Natural killer cell treated with Interleukin-12 subunit alpha and Interleukin-12 subunit beta and Interleukin-15 and Interleukin-18, amount 100 ng/mL, for 72 hours (primary cell): ENCODE measurements at places on chromosomes 3 and 15. TPM values are rescaled to one million over a fixed set of nuclear protein-coding genes. Genes with fewer than 3 reads are reported as not detected.

- no peak for DNase-seq
These were observed 220.9 kb downstream of the SLC9A9 start for GRCh38 chr3:143627336-143627735.

GRCh38 chr3:129315223-129315997, 36.7 kb downstream of the HMCES start:
- no peak for DNase-seq

- no peak for DNase-seq
These were observed 39.4 kb upstream of the TBL1XR1 start for GRCh38 chr3:177236704-177237103.

- no peak for DNase-seq
These were observed 19.4 kb upstream of the NFKBIZ start for GRCh38 chr3:101829874-101830273.

GRCh38 chr3:13045241-13045903, 27.9 kb downstream of the IQSEC1 start:
- no peak for DNase-seq

GRCh38 chr3:94654096-94654495, 591.2 kb downstream of the NSUN3 start:
- no peak for DNase-seq

GRCh38 chr3:35946121-35946853, 307.0 kb downstream of the ARPP21 start:
- DNase-seq, result no peak

DNA sequence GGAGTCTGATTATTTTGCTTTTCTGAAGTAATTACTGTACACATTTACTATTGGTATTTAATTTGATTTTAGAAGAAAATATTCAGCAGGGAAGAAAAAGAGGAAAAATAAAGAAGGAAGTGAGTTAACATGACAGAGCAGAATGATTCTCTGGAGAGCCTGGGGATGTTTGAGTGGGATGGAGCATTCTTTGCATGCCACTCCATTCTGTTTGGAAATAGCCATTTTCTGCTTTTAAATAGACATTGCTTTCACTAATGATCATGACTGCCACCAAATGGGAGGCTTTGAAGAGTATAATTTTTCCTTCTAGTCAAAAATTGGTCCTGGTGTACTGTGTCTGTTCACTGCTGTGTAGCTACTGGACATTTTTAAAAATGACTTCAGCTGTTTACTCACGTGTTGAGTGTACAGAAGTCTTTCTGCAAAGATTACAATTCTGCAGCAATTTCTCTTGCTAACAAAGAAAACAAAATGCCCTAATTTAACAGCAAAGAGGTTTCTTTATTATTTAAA, 196.1 kb downstream of the RYR3 start:
- no peak for DNase-seq

GRCh38 chr15:93980261-93980911, 251.0 kb upstream of the MCTP2 start:
- DNase-seq, result no peak

DNA sequence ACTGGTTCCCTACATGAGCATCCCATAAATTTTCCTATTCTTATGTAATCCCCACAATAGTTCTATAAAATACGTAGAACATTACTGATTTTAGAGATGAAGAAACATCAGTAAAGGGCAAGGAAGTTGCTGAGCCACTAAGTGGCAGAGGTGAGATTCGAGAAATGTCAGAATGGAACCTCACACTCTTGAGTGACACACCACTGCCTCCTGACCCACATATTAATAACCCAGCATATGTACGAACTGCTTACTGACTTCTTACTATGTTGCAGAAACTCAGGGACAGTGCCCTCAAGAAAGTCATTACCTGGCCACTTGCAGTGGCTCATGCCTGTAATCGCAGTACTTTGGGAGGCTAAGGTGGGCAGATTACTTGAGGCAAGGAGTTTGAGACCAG, 1022.4 kb downstream of the FHIT start:
- DNase-seq, result no peak

- no peak for DNase-seq
These were observed 113.3 kb downstream of the PDCD6IP start for GRCh38 chr3:33911525-33912322.

DNA sequence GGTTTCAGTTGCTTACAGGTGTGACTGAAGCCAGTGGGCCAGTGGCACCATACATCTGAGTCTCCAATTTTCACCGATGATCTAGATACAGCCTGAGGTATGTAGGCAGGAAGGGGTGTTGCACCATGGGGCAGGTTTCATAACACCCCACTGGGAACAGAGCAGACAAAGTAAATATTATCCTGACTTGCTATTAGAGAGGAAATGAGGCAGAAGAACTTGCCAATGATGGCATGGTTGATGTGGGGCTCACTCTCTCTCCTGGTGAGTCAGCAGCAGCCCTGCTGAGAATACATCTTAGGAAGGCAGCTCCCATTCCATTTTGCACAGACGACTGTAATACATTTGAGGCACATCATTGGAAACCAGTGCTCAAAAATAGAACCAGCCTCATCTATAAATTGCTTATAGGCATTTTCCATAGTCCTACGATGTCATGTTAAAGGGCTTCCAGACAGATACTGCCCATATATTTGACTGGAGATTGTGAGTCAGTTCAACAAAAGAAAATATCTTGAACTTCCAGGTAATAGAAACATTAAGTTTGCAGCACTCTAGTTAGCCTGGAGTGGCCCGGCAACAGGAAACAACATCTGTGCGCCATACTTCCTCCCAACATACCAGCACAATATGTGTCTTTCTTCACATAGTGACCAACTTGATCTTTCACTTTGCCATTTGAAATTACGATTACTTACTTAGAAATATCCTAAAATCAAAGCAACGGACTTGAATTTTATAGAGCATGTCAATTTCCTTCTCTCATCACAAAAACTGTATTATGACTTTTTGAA, 175.5 kb downstream of the NECTIN3 start:
- DNase-seq, result no peak

DNA sequence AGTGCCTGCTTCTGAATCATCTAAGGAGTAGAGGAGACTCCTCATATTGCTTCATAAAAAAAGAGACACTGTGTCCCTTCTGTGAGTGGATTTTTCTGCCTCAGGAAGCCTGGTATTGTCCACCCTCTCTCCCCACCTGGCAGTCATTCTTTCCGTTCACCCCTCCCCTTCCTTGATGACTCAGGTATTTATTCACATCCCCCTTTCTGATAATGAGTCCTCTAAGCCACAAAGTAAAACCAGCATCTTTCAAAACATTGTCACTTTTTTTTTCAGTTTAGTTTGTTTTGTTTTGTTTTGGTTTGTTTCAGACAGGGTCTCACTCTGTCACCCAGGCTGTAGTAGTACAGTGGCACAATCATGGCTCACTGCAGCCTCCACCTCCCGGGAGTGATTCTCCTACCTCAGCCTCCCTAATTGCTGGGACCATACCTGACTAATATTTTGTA, 65.2 kb upstream of the UBE2E1 start:
- DNase-seq, result no peak

GRCh38 chr3:27454914-27455313, 29.3 kb downstream of the SLC4A7 start:
- DNase-seq, result no peak

DNA sequence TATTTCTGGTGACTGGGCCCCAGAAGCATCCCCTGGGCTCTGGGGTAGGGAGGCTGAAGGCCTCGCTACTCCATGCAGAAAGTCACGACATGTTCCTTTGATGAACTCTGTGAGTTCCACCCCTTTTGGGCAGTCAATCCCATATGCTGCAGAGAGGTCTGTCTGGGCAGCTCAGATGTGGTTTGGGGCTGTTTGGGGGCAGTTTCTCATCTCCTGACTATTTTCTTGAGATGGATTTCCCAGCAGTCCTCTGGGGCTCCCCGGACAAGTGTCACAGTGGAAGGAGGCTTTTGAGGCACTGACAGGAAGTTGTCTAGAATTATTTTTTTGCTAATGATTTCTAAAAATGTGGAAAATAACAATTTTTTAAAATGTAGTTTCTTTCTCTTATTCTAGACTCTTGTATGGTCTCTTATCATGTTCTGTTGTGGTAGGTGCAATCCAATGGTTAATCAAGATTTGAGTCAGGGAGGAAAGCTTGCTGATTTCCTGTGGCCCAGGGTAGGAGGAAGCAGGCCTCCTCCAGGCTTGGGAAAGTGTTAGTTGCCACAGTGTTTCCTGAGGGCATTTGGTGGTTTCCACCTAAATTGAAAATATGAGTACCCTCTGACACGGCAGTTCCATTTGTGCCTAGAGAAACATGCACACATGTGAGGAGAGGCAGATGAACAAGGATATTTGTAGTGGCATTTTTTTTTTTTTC, 19.9 kb upstream of the TATDN2 start:
- DNase-seq, result peak; percentile 78

GRCh38 chr3:10320320-10320677, 613 bp downstream of the SEC13 start:
- peak; percentile 25 for DNase-seq

- no peak for DNase-seq
These were observed 98.9 kb upstream of the MME start for GRCh38 chr3:154981201-154981600.

DNA sequence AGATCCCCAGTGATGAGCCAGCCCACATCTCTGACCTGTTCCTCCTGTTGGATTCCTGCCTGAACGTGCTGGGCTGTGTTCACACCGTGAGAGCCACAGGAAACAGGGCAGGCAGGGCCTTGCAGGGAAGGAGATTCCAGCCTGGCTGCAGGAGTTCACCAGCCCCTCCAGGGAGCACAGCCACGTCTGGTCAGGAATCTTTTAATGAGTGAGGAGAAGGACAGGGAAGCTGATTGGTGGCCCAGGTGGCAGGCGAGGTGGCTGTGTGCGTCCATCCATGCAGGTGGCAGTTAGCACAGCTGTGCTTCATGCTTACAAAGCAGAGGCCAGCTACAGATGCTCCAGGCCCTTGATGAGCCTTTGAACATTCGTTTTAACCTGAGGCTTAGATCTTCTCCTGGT, 10.5 kb downstream of the LRRK1 start:
- DNase-seq, result no peak

DNA sequence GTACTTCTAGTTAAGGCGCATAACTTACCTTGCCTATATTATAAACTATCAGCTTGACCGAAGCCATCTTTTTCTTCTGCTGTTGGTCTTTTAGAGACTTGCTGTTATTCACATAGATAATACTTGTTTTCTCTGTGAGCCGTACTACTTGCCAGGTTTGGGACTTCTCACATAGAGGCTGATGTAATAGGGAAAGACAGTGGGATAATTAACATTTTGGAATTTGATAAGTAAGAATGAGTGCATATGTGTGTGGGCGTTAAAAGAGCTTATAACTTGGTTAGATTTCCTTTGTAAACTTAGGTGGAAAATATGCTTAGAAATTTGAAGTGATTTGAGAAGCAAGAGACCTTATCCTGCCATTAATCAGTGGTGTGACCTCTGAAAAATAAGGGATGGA, 47.8 kb downstream of the FNDC3B start:
- no peak for DNase-seq

DNA sequence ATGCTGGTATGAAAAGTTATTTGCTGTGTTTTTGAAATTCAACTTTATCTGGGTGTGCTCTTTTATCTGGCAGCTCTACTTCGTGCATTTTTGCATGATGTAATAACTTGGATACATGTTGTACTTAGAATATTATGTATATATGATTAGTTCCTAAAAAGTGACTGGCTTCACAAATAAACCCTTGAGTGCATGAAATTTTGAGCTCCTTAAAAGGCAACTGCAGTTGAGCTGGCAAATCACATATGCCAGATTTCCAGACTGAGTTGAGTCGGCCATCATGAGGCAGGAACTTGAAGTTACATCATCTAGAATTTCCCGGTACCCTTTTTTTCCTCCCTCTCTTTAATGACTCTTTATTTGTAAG, 162.5 kb downstream of the FNDC3B start:
- no peak for DNase-seq

The ISL2 gene
- total RNA-seq, result 0.73 TPM

The SLC12A1 gene
- not detected for total RNA-seq

The STRIT1 gene
- not detected for total RNA-seq

The CCR1 gene
- 92.2 TPM for total RNA-seq

The ZNF662 gene
- 0.42 TPM for total RNA-seq

The P3H2 gene
- not detected for total RNA-seq

The PPARG gene
- 5.6 TPM for total RNA-seq

The GNAT1 gene
- total RNA-seq, result not detected
